Cardiac septum (tissue), 1 donor: ENCODE measurements at places on chromosomes 2 and 18. TPM values are rescaled to one million over a fixed set of nuclear protein-coding genes. Genes with fewer than 3 reads are reported as not detected.

- no peak for DNase-seq
Observed at GRCh38 chr18:35005963-35006577, 35.1 kb upstream of the MAPRE2 start.

GRCh38 chr2:100821255-100821910 is 1.4 kb downstream of the NPAS2 start:
- no peak for DNase-seq

GRCh38 chr18:10690366-10690765 is 164.5 kb downstream of the NAPG start:
- no peak for DNase-seq

- no peak for DNase-seq
Observed at GRCh38 chr2:73122536-73122935, 9.8 kb upstream of the RAB11FIP5 start.

GRCh38 chr18:41461114-41461513 is 493.9 kb upstream of the PIK3C3 start:
- DNase-seq = no peak

- DNase-seq = no peak
Observed at GRCh38 chr2:68911246-68911645, 40.0 kb upstream of the BMP10 start.

DNA sequence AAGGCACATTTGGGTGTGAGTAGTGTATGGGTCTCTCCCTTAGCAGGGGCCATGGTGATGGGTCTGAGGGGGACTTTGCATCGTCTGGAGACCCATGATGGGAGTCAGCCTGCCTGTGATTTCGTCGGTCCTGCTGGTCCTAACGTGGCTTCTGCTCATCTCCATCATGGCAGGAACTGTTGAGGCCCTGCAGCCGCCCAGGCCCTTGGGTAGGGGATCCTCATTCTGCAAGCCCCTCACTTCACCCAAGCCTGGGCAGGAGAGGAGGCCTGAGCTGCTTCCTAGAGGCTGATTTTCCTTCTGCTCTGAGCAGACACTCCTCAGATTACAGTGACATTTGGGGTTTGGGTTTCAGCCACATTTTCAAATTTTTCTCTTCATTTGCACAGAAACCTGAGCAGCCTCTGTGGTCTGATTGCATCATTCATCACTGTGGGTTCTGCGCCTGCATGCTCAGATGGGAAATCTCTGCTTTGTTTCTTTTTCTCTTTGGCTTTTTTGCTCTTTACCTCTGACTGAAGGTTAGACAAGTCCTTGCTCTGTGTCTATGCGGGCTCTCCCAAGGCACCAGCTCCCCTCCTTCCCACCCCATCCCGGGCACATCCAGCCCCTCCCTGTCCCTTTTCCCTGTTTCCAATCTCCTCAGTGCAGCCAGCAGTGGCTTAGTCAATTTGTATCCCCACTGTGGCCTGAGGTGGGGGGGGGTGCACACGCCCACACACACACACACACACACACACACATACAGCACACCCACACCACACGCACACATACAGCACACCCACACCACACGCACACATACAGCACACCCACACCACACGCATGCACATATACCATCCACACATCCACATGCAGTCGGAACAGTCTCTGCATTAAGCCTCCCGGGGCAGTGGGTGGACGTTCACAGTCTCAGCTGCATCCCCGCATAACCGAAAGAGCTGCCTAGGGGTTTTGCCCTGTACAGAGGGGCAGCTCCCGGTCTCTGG is 305.4 kb upstream of the HS6ST1 start:
- no peak for DNase-seq

DNA sequence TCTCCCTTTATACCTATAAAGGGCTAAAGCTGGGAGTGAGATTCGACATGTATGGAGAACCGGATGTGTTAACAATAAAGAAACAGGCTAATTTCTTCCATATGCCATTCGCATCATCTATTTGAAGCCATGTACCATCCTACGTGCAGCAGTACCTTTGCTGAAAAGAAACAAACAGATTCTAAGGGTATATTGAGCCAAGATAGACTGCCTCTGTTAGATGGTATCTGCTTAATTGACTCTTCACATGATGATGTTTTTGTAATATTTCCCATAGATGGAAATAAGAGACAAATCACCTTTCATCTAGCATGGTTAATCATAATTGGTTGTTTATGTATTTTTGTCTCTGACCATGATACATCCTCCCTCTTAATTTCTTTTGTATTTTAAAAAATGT is 32.1 kb upstream of the PAX3 start:
- DNase-seq = no peak

GRCh38 chr2:10792660-10793400 is 19.8 kb downstream of the PDIA6 start:
- DNase-seq = no peak

DNA sequence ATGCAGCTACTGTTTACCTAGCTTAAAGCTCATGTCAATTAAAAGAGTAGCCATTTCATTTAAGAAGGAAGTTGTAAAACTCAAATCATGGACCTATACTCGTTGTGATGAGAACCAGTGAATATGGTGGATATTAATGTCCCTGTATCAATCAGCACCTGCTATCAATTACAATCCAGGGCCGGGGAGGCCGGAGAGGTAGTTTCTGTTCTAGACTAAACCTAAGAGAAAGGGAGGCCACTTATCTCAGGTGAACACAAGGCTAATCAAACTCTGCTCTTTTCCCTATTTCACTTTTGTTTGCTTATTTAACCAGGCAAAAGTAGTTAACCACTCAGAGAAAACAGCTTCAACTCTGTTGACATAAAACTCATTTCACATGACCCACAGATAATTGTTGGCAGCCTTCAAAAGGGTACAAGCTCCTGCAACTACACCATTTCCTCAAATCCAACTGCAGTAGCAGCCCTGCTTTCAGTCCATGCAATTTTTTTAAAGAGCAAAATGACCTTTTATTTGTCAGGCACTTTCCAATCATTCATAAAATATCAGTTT is 27.8 kb upstream of the SLC9A2 start:
- no peak for DNase-seq

DNA sequence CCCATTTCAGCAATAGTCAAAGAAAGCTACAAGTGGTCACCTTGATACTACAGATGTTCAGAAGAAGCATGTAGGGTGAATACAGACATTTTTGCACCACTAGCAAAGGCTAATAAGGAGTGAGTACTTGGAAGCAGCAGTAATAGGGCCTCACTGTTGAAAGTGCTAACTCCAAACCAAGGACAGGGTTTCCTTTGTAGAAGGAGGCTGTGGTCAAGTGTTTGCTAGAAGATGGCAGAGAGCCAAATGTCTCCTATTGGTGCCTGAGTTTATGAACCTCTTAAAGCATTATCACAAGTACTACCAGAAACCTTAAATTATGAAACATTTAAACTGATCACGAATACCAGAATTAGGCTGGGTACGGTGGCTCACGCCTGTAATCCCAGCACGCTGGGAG is 308.1 kb downstream of the ZEB2 start:
- no peak for DNase-seq

GRCh38 chr2:35292199-35292598 is 1063.4 kb upstream of the CRIM1 start:
- DNase-seq = no peak

DNA sequence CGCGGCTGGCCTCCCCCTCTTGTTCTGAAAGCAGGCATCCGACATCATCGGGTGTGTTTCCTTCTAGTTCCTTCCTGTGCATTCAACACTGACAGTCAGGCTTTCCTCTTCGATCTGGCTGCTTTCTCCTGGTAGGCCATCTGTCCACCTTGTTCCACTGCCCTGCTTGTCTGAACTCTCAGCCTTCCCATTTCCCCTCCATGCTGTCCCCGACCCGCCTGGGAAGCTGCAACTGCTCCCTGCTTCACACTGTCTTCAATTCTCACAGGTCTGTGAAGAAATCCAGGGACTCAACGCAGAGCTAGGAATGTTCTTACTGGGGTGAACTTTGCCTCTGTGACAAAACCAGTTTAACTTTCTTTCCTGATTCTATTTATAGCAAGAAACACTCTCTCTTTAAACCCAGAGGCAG is 43.0 kb downstream of the KIF3C start:
- DNase-seq = no peak

DNA sequence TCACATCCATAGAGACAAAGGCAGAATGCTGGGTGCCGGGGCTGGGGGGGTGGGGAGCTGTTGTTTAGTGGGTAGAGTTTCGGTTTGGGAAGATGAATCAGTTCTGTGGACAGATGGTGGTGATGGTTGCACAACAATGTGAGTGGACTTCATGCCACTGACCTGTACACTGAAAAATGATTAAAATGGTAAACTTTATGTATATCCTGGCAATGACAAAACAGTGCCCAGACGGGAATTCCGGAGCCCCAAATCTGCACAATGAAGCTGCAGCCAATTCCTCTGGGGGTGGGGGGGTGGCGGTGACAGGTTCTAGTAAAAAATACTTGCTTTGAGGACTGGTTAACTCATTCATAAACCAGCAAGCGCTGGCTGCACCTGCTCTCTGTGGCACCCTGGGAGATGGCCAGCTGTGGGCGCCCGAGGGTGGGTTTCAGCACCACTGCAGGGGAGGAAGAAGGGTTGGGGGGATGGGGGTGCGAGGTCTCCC is 81.8 kb upstream of the HPCAL1 start:
- DNase-seq = no peak

DNA sequence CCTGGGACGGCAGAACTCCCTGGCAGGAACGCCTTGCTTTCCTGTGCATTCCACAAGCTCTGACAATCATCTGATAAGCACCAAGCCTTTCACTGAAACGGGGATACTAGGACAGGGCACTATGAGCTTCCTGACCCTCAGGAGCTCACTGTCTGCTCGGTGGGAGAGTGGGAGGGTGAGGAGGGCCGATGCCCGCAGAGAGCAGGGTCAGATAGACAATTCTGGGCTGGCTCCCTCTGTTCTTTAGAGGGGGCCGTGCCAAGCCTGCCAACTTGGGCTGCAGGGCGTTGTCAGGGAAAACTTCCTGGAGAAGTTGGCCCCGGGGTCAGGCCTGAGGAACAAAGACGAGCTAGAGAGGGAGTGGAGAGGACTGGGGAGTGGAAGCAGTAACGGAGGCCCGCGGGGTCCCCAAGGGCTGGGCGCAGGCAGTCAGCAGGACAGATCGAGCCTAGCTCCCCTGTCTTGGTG is 82.0 kb downstream of the CTAGE1 start:
- no peak for DNase-seq

- no peak for DNase-seq
Observed at GRCh38 chr18:57635003-57635822, 13.6 kb upstream of the NARS1 start.

GRCh38 chr2:181585732-181586131 is 71.2 kb downstream of the CERKL start:
- no peak for DNase-seq

GRCh38 chr18:28792404-28793086 is 615.6 kb upstream of the CDH2 start:
- no peak for DNase-seq

DNA sequence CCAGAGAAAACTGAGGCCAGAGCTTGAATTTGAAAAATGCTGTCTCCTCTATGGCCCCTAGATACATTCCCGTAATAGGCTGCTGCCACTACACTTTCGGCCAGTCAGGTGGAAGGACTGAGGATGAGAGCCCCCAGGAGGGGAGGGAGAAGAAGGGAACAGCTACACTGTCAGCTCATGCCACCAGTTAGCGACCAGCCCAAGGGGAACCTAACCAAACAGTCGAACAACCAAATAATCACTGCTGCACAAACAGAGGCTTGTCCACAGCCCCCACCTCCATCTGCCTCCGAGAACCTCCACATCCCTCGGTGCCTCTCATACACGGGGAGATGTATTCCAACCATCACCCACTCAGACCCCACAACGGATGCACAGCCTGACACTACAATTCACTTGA is 7.3 kb downstream of the ZNF516 start:
- no peak for DNase-seq

GRCh38 chr2:200307724-200308545 is 1.4 kb downstream of the SPATS2L start:
- DNase-seq = no peak

DNA sequence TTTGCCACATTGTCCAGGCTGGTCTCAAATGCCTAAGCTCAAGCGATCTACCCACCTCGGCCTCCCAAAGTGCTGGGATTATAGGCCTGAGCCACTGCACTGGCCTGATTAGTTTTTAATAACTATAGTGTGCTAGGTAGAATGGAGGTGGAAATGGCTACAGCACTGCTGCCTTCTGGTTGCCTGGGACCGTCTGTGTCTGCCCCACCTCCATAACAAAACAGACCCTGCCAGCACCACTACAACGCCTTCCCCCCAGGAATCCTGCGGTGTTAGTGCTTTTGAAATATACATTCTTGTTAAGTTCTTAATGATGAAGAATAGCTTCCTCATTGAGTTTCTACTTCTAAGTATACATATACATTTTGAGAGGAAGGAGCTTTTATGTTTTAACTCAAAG is 148.2 kb upstream of the ITGA6 start:
- DNase-seq = no peak

DNA sequence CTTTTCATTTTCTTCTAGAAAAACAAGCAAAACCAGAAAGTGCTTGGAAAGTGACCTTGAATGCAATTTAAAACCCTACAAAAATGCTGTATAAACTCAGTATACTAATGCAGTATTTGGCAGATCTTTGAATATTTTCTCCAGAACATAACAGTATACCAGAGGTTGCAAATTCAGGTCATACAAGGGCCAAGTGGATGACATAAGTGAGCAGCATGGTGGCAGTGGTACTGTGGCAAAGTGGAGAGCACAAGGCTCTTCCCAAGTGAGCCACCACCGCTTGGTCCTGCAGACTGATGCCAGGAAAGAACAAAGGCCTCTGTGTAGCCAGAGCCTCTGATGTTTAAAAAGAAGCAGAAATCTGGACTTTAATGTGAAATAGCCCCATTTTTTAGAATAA is 33.1 kb downstream of the METTL4 start:
- DNase-seq = no peak

DNA sequence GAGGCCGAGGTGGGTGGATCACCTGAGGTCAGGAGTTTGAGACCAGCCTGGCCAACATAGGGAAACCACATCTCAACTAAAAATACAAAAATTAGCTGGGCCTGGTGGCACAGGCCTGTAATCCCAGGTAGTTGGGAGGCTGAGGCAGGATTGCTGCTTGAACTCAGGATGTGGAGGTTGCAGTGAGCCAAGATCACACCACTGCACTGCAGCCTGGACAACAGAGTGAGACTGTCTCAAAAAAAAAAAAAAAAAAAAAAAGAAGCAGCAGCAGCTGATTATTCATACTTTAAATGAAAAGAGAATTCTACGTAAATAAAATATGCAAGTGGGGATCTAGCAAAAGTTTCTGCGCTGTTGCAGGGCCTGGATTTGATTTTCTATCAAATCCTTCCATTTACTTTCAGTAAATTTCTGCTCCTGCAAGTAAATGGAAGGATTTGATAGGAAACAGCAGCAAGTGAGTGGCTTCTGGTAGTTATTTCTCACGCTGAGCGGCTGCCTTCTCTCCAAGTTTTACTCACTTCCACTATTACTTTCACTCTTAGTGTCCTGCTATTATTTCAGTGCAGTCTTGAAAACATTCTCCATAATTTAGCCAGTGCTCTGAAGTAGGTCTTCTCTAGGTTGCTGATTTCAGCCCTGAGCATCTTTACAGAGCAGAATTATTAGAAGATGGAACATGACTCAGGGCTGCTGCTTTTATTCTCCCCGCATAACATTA is 68.4 kb downstream of the SLC16A14 start:
- no peak for DNase-seq

The UGT1A8 gene
- total RNA-seq = not detected

The MC2R gene
- total RNA-seq = not detected

The GCKR gene
- not detected for total RNA-seq

The ANAPC1 gene
- total RNA-seq = 21.1 TPM

The TM4SF20 gene
- not detected for total RNA-seq

The FEV gene
- not detected for total RNA-seq

The SPDYA gene
- total RNA-seq = 0.92 TPM

The EVA1A gene
- 2.7 TPM for total RNA-seq

The OTX1 gene
- not detected for total RNA-seq

The NXPH2 gene
- not detected for total RNA-seq

The HMSD gene
- total RNA-seq = 1.1 TPM

The FAM124B gene
- 1.9 TPM for total RNA-seq

The ACMSD gene
- total RNA-seq = not detected
